ENCODE measurements at places on chromosomes 11 and 22. TPM values are rescaled to one million over a fixed set of nuclear protein-coding genes. Genes with fewer than 3 reads are reported as not detected.

- no peak overlapping the region for H3K27ac ChIP-seq
- H3K27me3 ChIP-seq: peaks cover 41% of the 10 kb centered on the region
- H3K4me3 ChIP-seq: no peak overlapping the region
- no peak for DNase-seq
- H3K4me1 ChIP-seq: no peaks in the 10 kb centered on the region
These were observed 12.6 kb upstream of the TRIM44 start for GRCh38 chr11:35650006-35650405.

- no peak for DNase-seq
- no peaks in the 10 kb centered on the region for H3K36me3 ChIP-seq
- no peak overlapping the region for H3K27ac ChIP-seq
- H3K27me3 ChIP-seq: peaks cover 5% of the 10 kb centered on the region
- peaks cover 4% of the 10 kb centered on the region for H3K4me1 ChIP-seq
These were observed 14.8 kb upstream of the P2RY2 start for GRCh38 chr11:73203322-73203721.

DNA sequence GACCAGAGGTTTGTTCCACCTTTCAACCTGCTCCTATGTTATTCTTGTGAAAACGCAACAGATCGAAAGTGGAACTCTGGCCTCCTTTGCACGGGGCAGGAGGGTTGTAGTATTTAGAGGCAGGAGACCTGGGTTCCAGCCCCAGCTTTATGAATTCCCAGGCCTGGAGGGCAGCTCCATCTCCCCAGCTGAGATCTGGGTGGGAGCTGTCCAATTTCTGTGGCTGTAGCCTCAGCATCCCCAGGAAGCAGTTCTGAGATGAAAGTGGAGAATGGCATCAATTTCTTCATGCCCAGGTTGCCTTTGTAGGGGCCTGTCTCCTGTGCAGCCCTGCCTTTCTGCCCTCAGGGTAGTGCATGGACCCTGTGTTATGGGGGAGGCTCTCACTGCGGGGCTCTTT lies 4.1 kb downstream of the FADS2 start:
- no peak for DNase-seq
- no peak overlapping the region for H3K27ac ChIP-seq
- H3K4me1 ChIP-seq: peaks cover 52% of the 10 kb centered on the region
- H3K36me3 ChIP-seq: no peaks in the 10 kb centered on the region
- H3K4me3 ChIP-seq: no peak overlapping the region

- no peaks in the 10 kb centered on the region for H3K36me3 ChIP-seq
- peak overlapping the region; percentile 7 for H3K4me3 ChIP-seq
- H3K27ac ChIP-seq: peak overlapping the region; percentile 56
- H3K4me1 ChIP-seq: peaks cover 30% of the 10 kb centered on the region
- DNase-seq: no peak
- H3K27me3 ChIP-seq: peaks cover 3% of the 10 kb centered on the region
These were observed 55.8 kb downstream of the MS4A13 start for GRCh38 chr11:60570970-60571369.

DNA sequence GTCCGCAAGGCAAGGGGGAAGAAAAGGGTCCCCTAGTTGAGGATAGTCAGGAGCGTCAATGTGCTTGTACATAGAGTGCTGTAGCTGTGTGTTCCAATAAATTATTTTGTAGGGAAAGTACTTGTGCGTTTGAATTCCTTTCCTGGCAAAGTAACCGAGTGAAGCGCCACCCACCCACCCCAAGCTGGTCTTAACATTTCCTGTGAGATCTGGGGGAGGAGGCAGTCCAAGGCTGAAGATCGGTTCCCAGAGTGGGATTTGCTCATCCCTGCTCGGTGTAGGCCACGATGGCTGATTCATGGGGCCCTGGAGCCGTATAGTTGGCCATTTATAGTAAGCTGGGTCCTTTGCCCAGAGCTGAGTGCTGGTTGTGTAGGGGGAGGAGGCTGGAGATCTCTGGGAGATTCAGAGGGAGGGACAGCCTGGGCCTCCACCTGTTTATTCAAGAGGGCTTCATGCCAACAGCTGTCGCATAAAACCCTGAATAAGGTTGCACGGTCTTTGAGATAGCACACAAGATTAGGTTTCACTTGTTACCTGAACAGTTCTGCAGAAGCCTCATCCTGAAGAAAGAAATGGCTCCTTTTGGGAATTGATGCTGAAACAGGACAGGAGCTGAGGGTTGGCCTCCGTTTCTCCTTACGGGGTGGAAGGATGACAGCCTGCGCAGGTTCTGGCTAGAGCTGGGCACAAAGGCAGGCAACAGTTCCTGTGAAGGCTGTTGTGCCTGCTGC lies 2.4 kb downstream of the ATF4 start:
- peak overlapping the region; percentile 91 for H3K4me3 ChIP-seq
- peaks cover 62% of the 10 kb centered on the region for H3K36me3 ChIP-seq
- peak overlapping the region; percentile 98 for H3K27ac ChIP-seq
- no peak for DNase-seq
- peaks cover 71% of the 10 kb centered on the region for H3K4me1 ChIP-seq
- peaks cover 2% of the 10 kb centered on the region for H3K27me3 ChIP-seq

GRCh38 chr11:75721852-75722668 lies 4.4 kb downstream of the MOGAT2 start:
- H3K27ac ChIP-seq: no peak overlapping the region
- no peak for DNase-seq
- no peaks in the 10 kb centered on the region for H3K27me3 ChIP-seq
- H3K4me1 ChIP-seq: no peaks in the 10 kb centered on the region

DNA sequence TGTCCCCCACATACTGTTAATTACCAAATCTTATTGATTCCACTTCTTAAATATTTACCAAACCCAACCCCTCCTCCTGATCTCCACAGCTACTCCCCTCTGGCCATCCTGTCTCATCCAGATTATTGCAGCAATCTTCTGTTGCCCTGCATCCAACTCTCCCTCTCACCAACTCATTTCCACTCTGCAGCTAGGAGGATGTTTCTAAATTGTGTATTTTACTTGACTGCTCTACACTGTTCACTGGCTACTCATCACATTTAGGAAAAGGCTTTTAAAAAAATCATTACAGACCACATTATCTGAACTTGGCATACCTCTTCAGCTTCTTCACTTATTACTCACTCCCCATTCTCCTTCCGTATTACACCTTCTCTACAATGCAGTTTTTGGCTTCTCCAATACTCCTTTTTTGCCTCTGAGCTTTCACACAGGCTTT lies 117.9 kb downstream of the ATG16L2 start:
- H3K4me1 ChIP-seq: peaks cover 33% of the 10 kb centered on the region
- H3K4me3 ChIP-seq: no peak overlapping the region
- DNase-seq: no peak
- no peaks in the 10 kb centered on the region for H3K27me3 ChIP-seq
- H3K36me3 ChIP-seq: peaks cover 30% of the 10 kb centered on the region
- H3K27ac ChIP-seq: no peak overlapping the region

- no peak for DNase-seq
- peaks cover 17% of the 10 kb centered on the region for H3K4me1 ChIP-seq
- H3K27ac ChIP-seq: no peak overlapping the region
- no peaks in the 10 kb centered on the region for H3K27me3 ChIP-seq
- H3K4me3 ChIP-seq: no peak overlapping the region
These were observed 9.5 kb downstream of the VPS37C start for GRCh38 chr11:61151545-61152252.

DNA sequence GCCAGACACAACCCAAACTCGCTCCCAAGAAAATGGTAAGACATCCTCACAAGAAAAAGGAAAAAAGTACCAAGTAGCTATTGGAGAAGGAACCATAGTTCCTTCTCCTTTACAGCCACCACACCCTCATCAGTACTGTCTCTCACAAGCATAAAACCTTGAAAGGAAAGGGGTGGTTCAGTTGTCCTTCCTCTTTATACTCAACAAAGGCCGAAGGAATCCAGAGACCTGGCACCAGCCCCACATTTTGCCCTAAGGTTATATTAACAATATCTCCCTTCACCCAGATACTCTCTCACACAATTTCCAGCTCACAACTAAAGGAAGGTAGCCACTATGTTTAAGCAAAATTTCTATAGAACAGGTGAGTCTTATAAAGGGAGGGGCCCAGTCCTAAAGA lies 8.5 kb downstream of the FHIP1B start:
- peaks cover 54% of the 10 kb centered on the region for H3K36me3 ChIP-seq
- no peak overlapping the region for H3K27ac ChIP-seq
- no peak overlapping the region for H3K4me3 ChIP-seq
- peaks cover 35% of the 10 kb centered on the region for H3K4me1 ChIP-seq
- H3K27me3 ChIP-seq: no peaks in the 10 kb centered on the region

- peak overlapping the region; percentile 72 for H3K27ac ChIP-seq
- peaks cover 31% of the 10 kb centered on the region for H3K4me1 ChIP-seq
- H3K4me3 ChIP-seq: peak overlapping the region; percentile 83
- peaks cover 4% of the 10 kb centered on the region for H3K36me3 ChIP-seq
- no peaks in the 10 kb centered on the region for H3K27me3 ChIP-seq
These were observed 650 bp upstream of the CHID1 start for GRCh38 chr11:911031-911889.

- no peaks in the 10 kb centered on the region for H3K27me3 ChIP-seq
- peaks cover 13% of the 10 kb centered on the region for H3K4me1 ChIP-seq
- H3K27ac ChIP-seq: no peak overlapping the region
- no peak overlapping the region for H3K4me3 ChIP-seq
- no peak for DNase-seq
These were observed 8.6 kb downstream of the HTATIP2 start for GRCh38 chr11:20372081-20372626.

DNA sequence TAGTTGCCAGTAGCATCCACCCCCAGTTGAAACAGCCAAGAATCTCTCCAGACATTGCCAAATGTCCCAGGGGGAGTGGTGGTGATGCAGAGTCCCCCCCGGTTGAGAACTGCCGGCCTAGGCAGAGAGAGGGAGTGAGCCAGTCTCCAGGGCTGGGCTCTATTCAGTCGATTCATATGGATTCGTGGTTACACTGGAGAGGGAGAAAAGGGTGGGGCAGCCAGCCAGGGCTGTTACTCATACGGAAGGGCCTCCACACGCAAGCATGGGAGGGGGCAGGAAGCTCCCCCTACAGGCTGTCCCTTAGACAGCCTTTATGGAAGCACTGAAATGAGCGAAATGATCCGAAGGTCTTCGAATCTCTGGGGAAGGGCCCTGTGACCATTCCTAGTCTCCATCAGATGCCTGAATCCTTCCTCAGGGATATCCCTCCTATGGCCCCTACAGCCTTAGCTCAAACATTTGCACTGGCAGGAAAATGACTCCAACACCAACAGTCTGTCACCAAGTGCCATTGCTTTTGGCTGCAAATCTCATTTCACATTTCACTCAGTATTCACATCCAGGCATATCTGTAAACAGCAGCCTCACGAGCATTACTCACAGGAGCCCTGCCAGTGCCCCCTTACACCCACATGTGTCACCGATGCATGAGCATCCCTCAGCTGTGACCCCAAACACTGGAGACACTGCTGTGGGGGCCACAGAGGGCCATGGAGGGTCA lies 18.4 kb upstream of the TLCD5 start:
- no peak overlapping the region for H3K4me3 ChIP-seq
- no peak for DNase-seq
- H3K4me1 ChIP-seq: no peaks in the 10 kb centered on the region

GRCh38 chr22:50452649-50453048 lies 22.2 kb downstream of the SBF1 start:
- H3K27ac ChIP-seq: peak overlapping the region; percentile 61
- no peaks in the 10 kb centered on the region for H3K27me3 ChIP-seq
- H3K4me1 ChIP-seq: peaks cover 12% of the 10 kb centered on the region
- no peak overlapping the region for H3K4me3 ChIP-seq

DNA sequence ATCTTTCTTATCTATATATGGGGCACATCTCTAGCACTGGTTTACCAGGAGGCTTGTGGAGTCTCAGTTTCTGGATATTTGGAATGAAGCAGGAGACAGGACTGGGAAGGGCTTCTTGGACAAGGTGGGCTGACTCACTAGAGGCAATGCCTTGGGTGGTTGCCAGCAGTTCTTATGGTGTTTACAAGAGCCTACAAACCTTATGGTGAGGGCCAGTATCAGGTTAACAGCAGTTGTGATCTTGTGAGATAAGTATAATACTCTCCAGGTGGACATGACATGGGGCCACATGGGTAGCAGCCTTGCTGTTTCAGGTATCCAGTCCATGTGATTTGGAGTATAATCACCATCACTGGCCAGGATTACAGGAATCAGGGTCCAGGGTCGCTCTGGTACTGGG lies 10.2 kb downstream of the FUT4 start:
- peaks cover 3% of the 10 kb centered on the region for H3K4me1 ChIP-seq
- no peak overlapping the region for H3K27ac ChIP-seq
- no peaks in the 10 kb centered on the region for H3K36me3 ChIP-seq
- H3K27me3 ChIP-seq: no peaks in the 10 kb centered on the region
- H3K4me3 ChIP-seq: no peak overlapping the region

- no peak overlapping the region for H3K27ac ChIP-seq
- no peaks in the 10 kb centered on the region for H3K36me3 ChIP-seq
- no peaks in the 10 kb centered on the region for H3K4me1 ChIP-seq
- no peak for DNase-seq
- H3K4me3 ChIP-seq: no peak overlapping the region
These were observed 11.1 kb downstream of the BACE1-AS start for GRCh38 chr11:117302228-117302627.

GRCh38 chr11:35632301-35632700 lies 14.0 kb downstream of the FJX1 start:
- DNase-seq: no peak
- no peak overlapping the region for H3K4me3 ChIP-seq
- H3K27ac ChIP-seq: no peak overlapping the region
- no peaks in the 10 kb centered on the region for H3K4me1 ChIP-seq
- no peaks in the 10 kb centered on the region for H3K36me3 ChIP-seq

GRCh38 chr11:32529994-32530588 lies 53.5 kb upstream of the EIF3M start:
- DNase-seq: no peak
- peaks cover 4% of the 10 kb centered on the region for H3K4me1 ChIP-seq
- H3K27ac ChIP-seq: no peak overlapping the region
- H3K4me3 ChIP-seq: no peak overlapping the region
- no peaks in the 10 kb centered on the region for H3K36me3 ChIP-seq

GRCh38 chr11:113838005-113838404 lies 37.4 kb downstream of the USP28 start:
- peaks cover 31% of the 10 kb centered on the region for H3K4me1 ChIP-seq
- DNase-seq: no peak
- no peak overlapping the region for H3K4me3 ChIP-seq
- H3K36me3 ChIP-seq: peaks cover 29% of the 10 kb centered on the region
- no peak overlapping the region for H3K27ac ChIP-seq

The SLC22A25 gene
- total RNA-seq: not detected

The ALDH3B2 gene
- total RNA-seq: not detected

The NLRP14 gene
- total RNA-seq: 0.11 TPM

The OR8D4 gene
- not detected for total RNA-seq

The PATE2 gene
- not detected for total RNA-seq

The VSIG2 gene
- 0.20 TPM for total RNA-seq

The GLYATL1 gene
- total RNA-seq: not detected

The MPEG1 gene
- 145 TPM for total RNA-seq

The FGF19 gene
- total RNA-seq: not detected

The RAB3IL1 gene
- total RNA-seq: not detected
